ENCODE measurements at places on chromosomes 16 and 17.

- no peak for DNase-seq
These were observed 259.1 kb upstream of the RPL38 start for GRCh38 chr17:73944366-73944765.

- DNase-seq, result no peak
These were observed 7.2 kb upstream of the UNK start for GRCh38 chr17:75777296-75777922.

DNA sequence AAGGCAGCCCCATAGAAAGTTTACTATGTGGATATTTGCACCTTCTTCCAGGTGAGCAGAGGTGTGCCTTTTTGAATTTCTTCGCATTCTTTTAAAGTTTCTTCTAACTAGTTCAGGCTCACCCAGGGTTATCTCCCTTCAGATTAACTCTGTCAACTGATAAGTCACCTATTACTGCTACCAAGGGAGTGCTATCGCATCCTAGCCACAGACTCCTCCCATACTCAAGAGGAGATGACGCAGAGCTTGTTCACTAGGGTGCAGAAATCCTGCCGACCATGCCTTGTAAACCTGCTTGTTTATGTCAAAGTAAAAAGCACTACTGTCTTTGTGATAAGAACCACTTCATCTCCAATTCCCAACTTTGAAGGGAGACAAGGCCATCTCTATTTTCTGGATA lies 390.1 kb downstream of the RBFOX1 start:
- no peak for DNase-seq

DNA sequence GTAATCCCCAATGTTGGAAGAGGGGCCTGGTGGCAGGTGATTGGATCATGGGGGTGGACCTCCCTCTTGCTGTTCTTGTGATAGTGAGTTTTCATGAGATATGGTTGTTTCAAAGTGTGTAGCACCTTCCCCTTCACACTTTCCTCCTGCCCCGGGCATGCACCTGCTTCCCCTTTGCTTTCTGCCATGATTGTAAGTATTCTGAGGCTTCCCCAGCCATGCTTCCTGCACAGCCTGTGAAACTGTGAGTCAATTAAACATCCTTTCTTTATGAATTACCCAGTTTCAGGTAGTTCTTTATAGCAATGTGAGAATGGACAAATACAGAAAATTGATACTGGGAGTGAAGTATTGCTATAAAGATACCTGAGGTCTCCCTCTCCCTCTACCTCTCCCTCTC lies 29.4 kb downstream of the RNF112 start:
- no peak for DNase-seq

DNA sequence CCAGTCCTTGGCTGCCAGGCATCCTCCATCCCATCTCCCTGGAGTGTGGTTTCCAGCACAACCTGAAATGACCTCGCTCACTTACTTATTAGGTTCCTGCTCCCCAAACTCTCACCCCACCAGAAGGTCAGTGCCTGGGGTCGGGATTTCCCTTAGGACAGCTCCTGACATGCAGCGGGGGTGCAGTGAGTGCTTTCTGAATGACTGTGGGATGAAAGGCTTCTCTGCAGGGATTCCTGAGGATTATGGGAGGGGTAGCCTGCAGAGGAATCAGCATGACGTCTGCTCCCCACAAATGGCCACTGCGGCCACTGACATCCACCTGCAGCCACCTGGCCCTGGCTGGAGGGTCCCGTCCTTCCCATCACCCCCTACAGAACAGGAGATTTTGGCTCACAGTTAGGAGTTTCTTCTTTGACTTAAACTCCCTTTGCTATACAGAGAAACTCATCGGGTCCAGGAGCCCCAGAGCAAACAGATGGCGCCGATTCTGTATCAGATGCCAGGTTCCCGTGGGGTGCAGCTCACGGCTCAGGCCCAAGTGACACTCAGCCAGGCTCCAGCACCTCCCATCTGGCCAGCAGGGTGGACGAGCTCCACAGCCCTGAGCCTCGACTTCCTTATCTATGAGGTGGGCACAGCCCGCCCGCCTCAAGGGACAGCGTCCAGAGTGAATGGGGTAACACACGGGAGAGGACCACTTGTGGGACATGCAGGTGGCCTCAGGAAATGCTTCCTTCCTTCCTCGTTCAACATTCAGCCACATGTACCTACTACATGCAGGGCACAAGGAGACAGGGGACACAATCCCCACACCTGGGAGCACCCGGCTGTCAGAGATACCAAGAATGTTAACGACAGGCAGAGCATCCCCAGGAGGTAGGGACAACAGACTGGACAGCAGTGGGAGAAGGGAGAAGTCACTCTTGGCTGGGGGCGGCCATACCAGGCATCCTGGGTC lies 69.8 kb downstream of the RMI2 start:
- DNase-seq, result no peak

GRCh38 chr16:86566601-86566965 lies at the start of gene FOXC2:
Gene FOXC2, plus strand, starts transcription at chr16:86566829. Its CDS starts 507 bp downstream, at chr16:86567336.
- no peak for DNase-seq

GRCh38 chr16:4217204-4218131 lies 24.4 kb downstream of the SRL start:
- DNase-seq, result no peak

DNA sequence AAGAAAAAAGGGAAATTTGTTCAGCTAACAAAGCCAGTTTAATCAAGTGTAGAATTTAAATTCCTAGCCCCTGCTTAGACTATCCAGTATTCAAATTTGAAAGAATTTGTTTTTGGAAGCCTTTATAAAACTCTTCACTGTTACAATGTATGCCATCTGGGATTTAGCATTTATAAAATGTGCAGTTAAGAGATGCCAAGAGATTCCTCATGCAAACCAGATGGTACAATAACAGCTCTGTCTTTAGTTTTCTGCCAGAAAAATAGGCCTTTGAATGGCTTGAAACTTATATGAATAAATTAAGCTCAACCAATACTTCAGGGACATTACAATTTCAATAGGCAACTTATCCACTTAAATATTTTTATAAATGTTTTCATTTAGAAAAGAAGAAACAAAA lies 6.8 kb upstream of the ANKS4B start:
- no peak for DNase-seq

DNA sequence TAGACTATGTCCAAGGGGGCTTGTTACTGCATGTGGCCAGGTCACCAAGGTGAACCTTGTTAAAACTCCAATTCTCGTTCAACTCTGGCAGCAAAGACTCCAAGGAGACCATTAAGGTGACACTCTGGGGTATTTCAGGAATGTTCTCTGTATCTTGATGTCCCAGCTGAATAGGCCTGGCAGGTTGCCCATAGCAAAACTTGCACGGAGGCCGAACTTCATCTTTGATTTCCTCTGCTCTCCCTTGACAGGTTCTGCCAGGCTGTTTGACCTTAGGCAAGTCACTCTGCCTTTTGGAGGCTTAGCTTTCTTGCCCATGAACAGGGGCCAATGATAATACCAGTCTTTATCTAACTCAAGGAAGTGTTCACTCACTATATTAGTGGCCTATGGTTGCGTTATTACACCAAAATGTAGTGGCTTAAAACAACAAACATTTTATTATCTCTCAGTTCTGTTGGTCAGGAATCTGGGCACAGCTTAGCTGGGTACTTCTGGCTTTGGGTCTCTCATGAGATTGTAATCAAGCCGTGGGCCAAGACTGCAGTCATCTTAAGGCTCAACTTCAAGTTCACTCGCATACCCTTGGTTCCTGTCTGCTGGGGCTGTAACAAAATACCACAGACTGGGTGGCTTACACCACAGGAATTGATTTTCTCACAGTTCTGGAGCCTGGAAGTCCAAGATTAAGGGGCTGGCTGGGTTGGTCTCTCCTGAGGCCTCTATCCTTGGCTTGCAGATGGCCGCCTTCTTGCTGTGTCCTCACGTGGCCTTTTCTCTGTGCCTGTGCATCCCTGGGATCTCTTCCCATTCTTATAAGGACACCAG lies 168.5 kb downstream of the UTP18 start:
- no peak for DNase-seq

- no peak for DNase-seq
These were observed at the start of gene SMURF2 for GRCh38 chr17:64661976-64662773. Gene SMURF2, minus strand, starts transcription at chr17:64662307. Its CDS starts 427 bp downstream, at chr17:64661880.

GRCh38 chr17:27982688-27983087 lies 59.8 kb upstream of the NLK start:
- no peak for DNase-seq

GRCh38 chr16:47064775-47065174 lies 79.0 kb downstream of the NETO2 start:
- no peak for DNase-seq

- no peak for DNase-seq
These were observed 8.4 kb downstream of the AKTIP start for GRCh38 chr16:53494636-53495035.

DNA sequence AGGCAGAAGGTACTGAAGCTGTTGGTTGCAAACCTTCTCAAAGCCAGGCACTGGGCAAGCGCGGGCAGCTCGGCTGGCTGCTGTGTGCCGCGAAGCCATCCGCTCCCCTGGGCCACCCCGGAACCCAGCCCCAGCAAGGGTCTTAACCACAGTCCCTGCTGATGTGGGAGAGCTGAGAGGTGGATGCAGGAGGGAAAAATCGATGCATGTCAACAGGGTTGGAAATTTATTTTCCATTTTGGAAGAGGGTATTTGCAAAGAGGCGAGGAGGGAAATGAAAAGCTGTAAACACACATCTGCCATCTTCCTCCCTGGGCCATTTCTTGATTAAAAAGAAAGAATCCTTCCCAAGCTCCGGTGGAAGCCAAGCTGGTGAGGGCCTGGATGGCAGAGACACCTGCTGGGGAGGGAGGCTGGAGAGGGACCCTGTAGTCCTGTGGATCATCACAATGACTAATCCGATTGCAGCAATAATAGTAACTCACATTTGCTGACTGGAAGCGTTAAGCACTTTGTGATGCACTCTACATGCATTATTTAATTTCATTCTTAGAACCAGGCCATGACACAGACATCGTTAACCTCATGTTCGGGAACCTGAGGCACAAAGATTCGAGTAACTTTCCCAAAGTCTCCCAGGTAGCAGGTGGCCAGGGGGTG lies 13.9 kb upstream of the TBX2 start:
- no peak for DNase-seq

DNA sequence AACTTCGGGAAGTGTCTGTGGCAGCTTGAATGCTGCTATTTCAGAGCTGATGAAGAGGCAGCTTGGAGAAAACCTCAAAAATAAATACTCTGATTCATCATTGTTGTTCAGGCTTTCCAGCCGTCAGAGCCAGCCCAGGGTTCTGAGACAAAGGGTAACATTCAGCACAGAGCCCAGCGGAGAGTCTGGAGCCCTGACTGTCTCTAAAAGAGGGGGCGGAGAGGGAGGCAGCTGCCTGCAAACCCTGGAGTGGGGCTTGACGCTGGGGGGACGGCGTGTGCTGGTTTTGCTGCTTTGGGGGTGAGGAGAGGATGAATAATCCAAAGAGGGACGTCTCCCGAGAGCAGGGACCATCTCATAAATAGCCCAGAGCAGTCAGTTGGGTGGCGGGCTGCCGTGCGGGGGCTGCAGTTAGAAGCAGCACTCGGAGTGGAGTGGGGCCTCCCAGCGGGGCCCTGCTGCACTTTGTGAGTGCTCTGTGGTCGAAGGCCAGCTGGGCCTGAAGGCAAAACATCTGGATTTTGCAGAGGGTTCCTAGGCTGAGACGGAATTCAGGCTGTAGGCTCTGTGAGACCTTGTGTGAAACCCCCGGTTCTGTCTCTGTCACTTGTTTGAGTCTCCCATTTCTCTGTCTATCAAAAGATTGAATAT lies 237.8 kb downstream of the PRKCA start:
- no peak for DNase-seq

DNA sequence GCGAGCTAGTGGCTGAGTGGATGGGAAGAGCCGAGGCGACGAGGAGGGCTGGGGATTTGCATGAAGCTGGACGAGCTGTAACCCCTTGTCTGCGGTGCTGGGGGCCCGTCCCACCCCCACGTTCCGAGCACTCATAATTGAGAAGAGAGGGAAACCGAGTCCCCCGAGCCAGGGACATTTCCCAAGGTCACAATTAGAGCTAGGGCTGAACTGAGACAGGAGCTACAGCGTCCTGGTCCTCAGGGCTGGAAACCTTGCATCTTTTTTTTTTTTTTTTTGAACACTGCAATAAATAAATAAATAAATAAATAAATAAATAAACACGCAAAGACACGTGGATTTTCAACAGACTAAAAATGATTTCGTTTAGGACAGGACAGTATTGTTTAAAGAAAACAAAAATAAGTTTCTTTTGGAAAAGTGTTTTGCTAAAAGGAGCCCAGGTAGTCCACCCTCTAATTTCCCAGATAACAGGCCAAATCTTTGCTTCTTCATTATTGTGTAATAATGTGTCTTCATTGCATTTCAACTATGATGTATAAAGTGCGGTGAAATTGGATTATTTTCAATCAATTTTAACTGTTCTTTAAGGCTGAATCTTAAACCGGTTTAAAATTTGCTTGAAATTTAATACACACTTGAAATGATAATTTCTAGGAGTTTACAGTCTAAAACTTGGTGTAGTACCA lies 992 bp downstream of the GDPD1 start:
- DNase-seq, result no peak

DNA sequence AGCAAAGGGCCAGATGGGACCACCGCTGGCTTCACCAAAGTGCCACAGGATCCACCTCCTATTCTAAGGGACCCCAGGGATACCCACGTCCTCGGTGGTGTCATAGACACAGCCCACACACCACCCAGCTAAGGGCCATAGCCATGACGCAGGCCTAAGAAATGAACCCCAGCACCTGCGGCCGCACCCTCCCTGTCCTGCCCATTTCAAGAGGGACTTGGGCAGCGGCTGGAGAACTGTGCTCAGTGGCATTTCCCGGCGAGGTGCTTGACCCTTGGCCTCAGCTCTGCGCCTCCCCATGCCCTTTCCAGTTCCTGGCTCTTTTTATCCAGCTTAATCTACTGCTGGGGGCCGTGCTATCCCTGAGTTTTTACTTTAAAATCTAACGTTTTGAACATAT lies 27.3 kb downstream of the ZNF778 start:
- no peak for DNase-seq

DNA sequence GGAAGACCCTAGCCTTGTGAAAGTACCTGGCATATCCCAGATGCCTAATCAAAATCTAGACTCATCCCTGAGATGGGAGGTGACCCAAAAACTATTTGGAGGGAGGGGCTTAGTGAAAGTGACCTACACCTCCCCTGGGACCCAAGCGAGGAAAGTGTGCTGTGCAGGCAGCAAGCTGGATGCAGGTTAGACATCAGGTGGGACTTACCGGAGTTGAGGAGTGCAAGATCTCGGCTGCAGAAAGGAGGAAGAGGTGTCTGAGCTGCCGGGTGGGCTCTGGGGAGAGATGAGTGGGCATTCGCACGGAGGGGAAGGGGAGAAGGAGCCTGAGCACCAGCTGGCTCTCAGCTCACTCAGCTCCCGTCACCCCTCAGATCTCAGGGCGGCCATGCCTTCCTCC lies 10.3 kb upstream of the SBK1 start:
- DNase-seq, result no peak

GRCh38 chr17:72104863-72105234 lies 16.0 kb upstream of the SOX9 start:
- no peak for DNase-seq

DNA sequence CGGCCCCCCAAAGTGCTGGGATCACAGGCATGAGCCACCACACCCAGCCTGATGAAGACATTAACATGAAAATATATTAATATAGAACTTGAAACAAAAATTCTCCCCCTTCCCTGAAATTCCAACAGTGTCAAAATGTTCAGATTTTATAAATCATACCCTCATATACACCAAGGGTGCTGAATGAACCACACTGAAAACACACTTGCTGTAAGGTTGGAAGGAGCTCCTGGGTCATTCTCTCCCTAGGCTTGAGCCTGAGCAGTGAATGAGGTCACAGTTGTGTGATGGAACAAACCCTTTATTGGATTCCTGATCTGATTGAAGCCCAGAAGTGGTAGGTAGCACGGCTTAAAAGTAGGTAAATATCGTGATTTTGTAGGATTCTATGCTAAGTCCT lies at the start of gene EFCAB3:
TSS of gene EFCAB3 (plus strand) at position 301 of the 400 bp plus-strand sequence. CDS start 2,427 bp downstream, outside the sequence.
- no peak for DNase-seq
